Foreskin fibroblast (primary cell): ENCODE measurements at places on chromosomes 13 and 19.

- no peak for DNase-seq
Observed at GRCh38 chr19:15307169-15307568, 25.2 kb downstream of the BRD4 start.

DNA sequence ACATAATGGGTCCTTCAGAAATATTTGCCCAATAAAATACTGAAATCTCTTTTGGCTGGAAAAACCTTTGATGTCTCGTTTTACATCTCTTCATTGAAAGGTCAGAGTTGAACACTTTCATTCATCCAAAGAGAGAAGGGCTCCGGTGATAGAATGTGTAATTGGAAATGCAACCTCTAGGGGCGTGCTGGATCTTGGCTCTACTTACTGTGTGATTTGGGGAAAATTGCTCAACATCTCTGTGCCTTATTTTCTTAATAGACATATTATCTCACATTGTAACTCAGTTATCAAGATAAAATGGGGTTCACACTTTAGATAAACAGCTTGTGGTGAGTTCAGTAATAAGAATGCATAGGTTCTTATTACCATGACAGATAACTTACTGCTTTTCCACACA is 1444.1 kb downstream of the SLITRK5 start:
- no peak for DNase-seq

DNA sequence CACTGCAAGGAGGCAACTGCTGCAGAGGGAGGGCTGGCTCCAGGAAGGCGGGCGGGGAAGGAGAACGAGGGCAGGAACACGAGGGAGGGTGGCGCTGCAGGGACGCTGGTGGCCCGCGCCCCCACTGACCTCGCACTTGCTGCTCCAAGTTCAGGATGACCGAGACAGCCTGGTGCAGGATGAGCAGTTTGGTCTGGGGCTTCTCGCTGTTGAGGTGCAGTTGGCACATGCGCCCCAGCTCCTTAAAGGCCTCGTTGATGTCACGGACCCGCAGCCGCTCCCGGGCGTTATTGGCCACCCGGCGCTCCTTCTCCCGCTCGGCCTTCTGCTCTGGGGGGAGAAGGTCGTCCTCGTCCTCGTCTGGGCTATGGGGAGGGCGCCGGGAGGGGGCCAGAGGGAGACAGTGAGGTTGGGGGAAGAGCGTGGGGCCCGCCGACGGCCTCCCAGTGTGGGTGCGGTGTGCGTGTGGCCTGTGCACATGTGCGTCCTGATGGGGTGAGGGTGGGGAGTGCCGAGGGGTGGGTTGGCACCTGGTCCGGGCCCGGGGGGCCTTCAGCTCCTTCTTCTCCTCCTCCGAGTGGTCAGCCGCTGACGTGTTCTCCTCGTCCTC is 10.0 kb upstream of the UQCR11 start:
- no peak for DNase-seq

DNA sequence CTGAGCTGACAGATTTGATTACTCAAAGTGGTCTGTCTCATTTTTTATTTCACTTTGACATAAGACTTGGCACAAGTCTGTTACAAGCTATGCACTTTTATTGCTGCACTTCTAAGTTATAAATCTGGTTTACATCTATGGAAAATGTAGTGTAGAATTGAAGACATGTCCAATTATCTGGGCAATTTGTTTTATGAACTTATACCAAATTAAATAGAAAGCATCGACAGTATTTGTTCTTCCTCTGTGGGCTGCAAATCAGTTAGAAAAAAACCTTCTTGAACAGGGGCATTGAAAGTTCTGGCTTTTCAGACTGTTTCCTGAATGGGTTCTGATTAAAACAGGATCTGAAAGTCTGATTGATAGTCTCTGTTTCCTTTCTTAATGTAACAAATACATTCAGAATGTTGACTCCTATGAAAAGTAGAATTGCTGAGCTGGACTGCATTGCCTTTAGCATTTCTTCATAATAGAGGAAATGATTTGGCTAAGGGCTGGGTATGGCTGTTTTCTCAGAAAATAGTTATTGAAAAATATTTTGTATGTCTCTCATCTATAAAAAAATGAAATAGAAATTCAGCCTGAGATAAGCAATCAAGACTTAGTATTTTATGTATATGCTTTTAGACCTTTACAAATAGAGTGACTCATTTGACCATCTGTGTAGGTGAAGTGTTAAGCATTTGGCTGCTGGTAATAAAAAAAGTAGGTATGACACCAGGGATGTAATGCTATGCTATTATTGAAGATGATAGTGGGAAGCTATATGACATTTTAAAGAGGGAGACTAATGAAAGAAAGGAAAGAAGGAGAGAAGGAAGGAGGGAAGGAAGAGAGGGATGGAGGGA is 210.9 kb upstream of the SPRY2 start:
- DNase-seq, result no peak

DNA sequence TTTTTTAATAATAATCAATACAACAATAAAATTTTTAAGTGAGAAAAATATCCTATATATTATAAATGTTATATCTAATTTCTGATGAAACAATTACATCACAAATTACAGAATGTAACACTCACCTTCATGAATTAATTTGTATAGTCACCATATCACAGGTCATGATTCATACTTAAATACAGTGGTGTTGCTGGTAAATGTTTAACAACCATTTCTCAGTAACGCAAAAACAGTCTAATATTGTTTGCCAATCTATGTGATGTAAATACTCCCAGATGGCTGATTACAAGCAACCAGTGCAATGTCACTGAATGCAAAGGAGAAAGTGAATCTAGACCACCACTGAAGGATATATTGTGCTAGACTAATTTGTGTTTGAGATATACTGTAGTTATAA is 97.5 kb downstream of the DIAPH3 start:
- no peak for DNase-seq

DNA sequence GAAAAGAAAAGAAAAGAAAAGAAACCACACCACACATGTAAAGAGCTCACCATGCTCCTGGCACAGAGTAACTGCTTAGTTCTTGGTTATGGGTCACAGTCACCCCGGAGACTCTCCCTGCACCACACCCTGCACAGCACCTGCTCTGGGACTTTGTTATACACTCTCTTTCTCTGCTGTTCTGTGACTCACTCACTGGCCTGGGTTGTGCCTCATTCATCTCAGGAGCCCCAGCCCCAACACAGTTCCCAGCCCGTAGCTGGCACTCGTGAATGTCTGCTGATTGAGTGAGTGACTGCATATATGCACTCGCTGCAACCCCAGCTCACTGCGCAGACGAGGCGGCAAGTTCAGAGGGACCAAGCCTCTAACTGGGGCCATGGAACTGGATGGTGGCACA is 22.9 kb upstream of the ZNF507 start:
- no peak for DNase-seq

GRCh38 chr19:31883296-31883990 is 462.0 kb upstream of the ZNF507 start:
- DNase-seq, result no peak
